Karpas-422 (cell line): ENCODE measurements at places on chromosomes 5 and 9. TPM values are rescaled to one million over a fixed set of nuclear protein-coding genes. Genes with fewer than 3 reads are reported as not detected.

- no peak overlapping the region for H3K4me3 ChIP-seq
- no peak overlapping the region for H3K27ac ChIP-seq
- no peaks in the 10 kb centered on the region for H3K36me3 ChIP-seq
- H3K27me3 ChIP-seq = no peaks in the 10 kb centered on the region
Observed at GRCh38 chr5:4511996-4512656, 628.0 kb upstream of the ADAMTS16 start.

GRCh38 chr5:149240354-149240998 is 31.2 kb upstream of the AFAP1L1 start:
- no peaks in the 10 kb centered on the region for H3K27me3 ChIP-seq
- H3K36me3 ChIP-seq = no peaks in the 10 kb centered on the region
- H3K27ac ChIP-seq = no peak overlapping the region
- H3K4me3 ChIP-seq = no peak overlapping the region
- DNase-seq = no peak

The DBH gene
- total RNA-seq = not detected in 2 replicates

The PCDHA5 gene
- not detected in 2 replicates for total RNA-seq

GRCh38 chr5:145479271-145479670 is 355.9 kb downstream of the PRELID2 start:
- no peaks in the 10 kb centered on the region for H3K36me3 ChIP-seq
- H3K27me3 ChIP-seq = no peaks in the 10 kb centered on the region
- H3K4me3 ChIP-seq = no peak overlapping the region
- H3K4me1 ChIP-seq = no peaks in the 10 kb centered on the region

The SYNPO gene
- not detected in 2 replicates for total RNA-seq

GRCh38 chr9:32554107-32554506 is 1.7 kb upstream of the TOPORS start:
- DNase-seq = peak; percentile 73
- peaks cover 42% of the 10 kb centered on the region for H3K4me1 ChIP-seq
- H3K4me3 ChIP-seq = 0 out of 2 replicates have a peak overlapping the region, but pooled peaks have one; percentile 95
- H3K36me3 ChIP-seq = no peaks in the 10 kb centered on the region

The SMAD5 gene
- 18.5 and 38.3 TPM in 2 replicates for total RNA-seq

DNA sequence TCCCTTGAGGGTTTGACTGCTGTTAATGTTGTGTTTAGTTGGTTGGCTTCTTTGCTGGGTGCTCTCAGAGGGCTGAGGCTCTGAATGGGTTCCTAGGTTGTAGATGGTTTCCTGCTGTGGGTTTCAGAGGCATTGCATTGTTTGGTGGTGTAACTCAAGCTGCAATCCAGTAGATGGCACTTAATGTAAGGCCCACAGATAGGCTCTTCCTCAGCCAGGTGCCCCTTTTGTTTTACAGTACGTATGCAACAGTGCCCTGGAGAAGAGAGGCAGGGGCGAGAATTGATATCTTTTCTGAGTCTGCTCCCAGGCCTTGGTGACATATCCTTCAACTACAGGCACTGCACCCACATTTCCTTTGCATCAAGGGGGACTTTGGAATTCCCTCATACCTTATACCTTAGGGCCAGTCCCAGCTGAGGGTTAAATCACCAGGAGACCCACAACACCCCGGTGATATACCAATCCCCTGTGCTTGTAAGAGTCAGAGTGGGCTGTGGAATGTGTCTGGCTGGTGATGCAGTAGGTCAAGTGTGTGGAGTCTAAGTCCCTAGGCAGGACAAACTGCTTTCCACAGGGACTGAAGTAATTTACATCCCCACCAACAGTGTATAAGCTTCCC is 7.0 kb upstream of the UGT3A2 start:
- peak; percentile 81 for DNase-seq
- H3K36me3 ChIP-seq = no peaks in the 10 kb centered on the region
- no peaks in the 10 kb centered on the region for H3K27me3 ChIP-seq
- H3K4me3 ChIP-seq = no peak overlapping the region
- no peaks in the 10 kb centered on the region for H3K4me1 ChIP-seq
- H3K27ac ChIP-seq = no peak overlapping the region

DNA sequence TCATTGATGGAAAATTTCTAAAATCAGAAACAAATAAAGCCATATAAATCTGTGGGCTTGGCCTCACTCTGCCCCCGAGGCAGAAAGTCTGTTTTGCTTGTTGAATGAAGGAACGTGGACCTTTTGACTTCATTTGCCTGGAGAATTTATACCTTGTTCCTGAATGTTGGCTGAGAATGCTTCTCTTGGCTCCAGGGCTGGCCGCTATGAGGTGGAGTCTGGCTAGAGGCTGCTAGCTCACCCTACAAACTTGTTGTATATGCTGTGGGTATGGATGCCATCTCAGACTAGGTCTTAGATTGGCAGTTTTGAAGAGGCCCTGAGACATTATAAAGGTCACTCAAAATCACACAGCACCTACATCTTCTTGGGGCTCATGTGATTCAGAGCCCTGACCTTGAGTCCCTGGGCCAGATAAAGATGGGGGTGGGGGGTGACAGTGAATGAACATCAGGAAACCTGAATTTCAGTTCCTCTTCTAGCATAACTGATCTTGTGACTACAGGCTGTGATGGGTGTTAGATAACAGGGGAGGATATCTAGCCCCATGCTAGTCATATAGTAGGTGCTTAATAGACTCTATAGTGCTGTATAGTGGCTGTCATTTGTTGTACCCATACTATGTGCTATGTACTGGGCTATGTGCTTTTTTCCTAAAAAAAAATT is 2.8 kb downstream of the GM2A start:
- peak; percentile 91 for DNase-seq
- peak overlapping the region; percentile 83 for H3K4me3 ChIP-seq
- peaks cover 64% of the 10 kb centered on the region for H3K4me1 ChIP-seq

The PALM2AKAP2 gene
- not detected in 2 replicates for total RNA-seq

GRCh38 chr5:55498457-55498856 is 36.3 kb downstream of the PLPP1 start:
- no peaks in the 10 kb centered on the region for H3K27me3 ChIP-seq
- no peaks in the 10 kb centered on the region for H3K4me1 ChIP-seq
- no peak overlapping the region for H3K27ac ChIP-seq
- no peaks in the 10 kb centered on the region for H3K36me3 ChIP-seq
- no peak overlapping the region for H3K4me3 ChIP-seq

The RPP25L gene
- 40.3 and 62.0 TPM in 2 replicates for total RNA-seq

- H3K4me1 ChIP-seq = no peaks in the 10 kb centered on the region
- H3K27me3 ChIP-seq = no peaks in the 10 kb centered on the region
- no peak overlapping the region for H3K4me3 ChIP-seq
- H3K36me3 ChIP-seq = peaks cover 70% of the 10 kb centered on the region
- no peak for DNase-seq
Observed at GRCh38 chr5:146461319-146461718, 14.2 kb downstream of the TCERG1 start.

- no peak overlapping the region for H3K4me3 ChIP-seq
- no peak for DNase-seq
- H3K4me1 ChIP-seq = peaks cover 6% of the 10 kb centered on the region
- H3K27me3 ChIP-seq = no peaks in the 10 kb centered on the region
Observed at GRCh38 chr9:109422641-109423040, 75.5 kb downstream of the PTPN3 start.

GRCh38 chr9:14779566-14780022 is 57.1 kb upstream of the CER1 start:
- no peak overlapping the region for H3K4me3 ChIP-seq
- no peaks in the 10 kb centered on the region for H3K27me3 ChIP-seq
- no peaks in the 10 kb centered on the region for H3K36me3 ChIP-seq
- H3K4me1 ChIP-seq = no peaks in the 10 kb centered on the region
- H3K27ac ChIP-seq = no peak overlapping the region

- DNase-seq = peak; percentile 46
- H3K4me1 ChIP-seq = no peaks in the 10 kb centered on the region
Observed at GRCh38 chr5:164672931-164673694, 1167.7 kb downstream of the MAT2B start.

- DNase-seq = peak; percentile 82
- H3K4me3 ChIP-seq = no peak overlapping the region
- no peaks in the 10 kb centered on the region for H3K36me3 ChIP-seq
- no peaks in the 10 kb centered on the region for H3K27me3 ChIP-seq
- H3K4me1 ChIP-seq = peaks cover 19% of the 10 kb centered on the region
- H3K27ac ChIP-seq = no peak overlapping the region
Observed at GRCh38 chr9:22244139-22245011, 202.2 kb upstream of the DMRTA1 start.

DNA sequence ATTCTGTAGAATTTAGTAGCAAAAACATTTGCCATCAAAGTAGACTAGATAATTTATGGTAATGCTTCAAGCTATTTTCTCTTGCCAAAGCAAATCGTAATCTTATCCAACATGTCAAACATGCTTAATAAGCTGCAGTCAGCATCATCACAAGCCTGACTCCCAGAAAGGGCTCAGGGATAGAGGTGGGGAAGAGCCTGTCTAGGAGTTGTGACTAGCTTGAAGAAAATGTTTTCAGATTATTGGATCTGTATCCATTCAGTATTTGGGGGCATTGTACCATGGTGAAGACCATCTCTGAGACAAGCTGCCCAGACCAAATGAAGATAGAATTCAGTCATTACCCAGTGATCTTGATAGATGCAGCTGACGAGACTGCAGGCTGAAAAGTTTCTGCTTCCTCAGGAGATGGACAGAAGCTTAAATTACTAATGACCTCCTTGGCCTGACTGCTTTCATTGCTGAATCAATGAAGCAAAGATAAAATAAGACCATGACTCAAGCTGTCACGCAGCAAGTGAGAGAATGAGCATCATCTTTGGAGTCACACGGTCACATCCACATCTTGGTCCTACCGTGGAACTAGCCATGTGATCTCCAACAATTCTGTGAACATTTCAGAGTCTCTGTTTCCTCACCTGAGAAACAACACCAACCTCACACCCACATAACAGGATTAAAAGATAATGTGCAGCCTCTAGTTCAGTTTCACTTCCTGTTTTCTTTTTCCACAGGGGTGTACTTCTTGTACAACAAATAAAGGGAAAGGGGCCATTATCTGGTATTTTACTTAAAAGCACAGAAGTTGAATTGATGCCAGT is 9.4 kb downstream of the ERAP2 start:
- peak overlapping the region; percentile 42 for H3K4me3 ChIP-seq
- no peaks in the 10 kb centered on the region for H3K27me3 ChIP-seq
- DNase-seq = peak; percentile 87
- peak overlapping the region; percentile 82 for H3K27ac ChIP-seq
- peaks cover 41% of the 10 kb centered on the region for H3K36me3 ChIP-seq
- peaks cover 57% of the 10 kb centered on the region for H3K4me1 ChIP-seq

The ADRA1B gene
- total RNA-seq = not detected in 2 replicates

GRCh38 chr5:87746891-87747377 is 334.2 kb upstream of the CCNH start:
- H3K4me3 ChIP-seq = no peak overlapping the region
- H3K27ac ChIP-seq = no peak overlapping the region
- no peak for DNase-seq
- H3K27me3 ChIP-seq = no peaks in the 10 kb centered on the region

The WDR38 gene
- total RNA-seq = not detected in 2 replicates

The IL13 gene
- total RNA-seq = not detected in 2 replicates

- no peak overlapping the region for H3K4me3 ChIP-seq
- H3K27me3 ChIP-seq = no peaks in the 10 kb centered on the region
- no peaks in the 10 kb centered on the region for H3K4me1 ChIP-seq
- no peak for DNase-seq
- no peak overlapping the region for H3K27ac ChIP-seq
Observed at GRCh38 chr9:111037356-111037707, 938 bp downstream of the LPAR1 start.

The CCDC171 gene
- total RNA-seq = 2.7 and 3.1 TPM in 2 replicates

The HAND1 gene
- total RNA-seq = not detected in 2 replicates

- H3K36me3 ChIP-seq = peaks cover 27% of the 10 kb centered on the region
- H3K27me3 ChIP-seq = no peaks in the 10 kb centered on the region
- H3K27ac ChIP-seq = no peak overlapping the region
- no peaks in the 10 kb centered on the region for H3K4me1 ChIP-seq
Observed at GRCh38 chr5:69416180-69416579, 1.3 kb downstream of the MARVELD2 start.

DNA sequence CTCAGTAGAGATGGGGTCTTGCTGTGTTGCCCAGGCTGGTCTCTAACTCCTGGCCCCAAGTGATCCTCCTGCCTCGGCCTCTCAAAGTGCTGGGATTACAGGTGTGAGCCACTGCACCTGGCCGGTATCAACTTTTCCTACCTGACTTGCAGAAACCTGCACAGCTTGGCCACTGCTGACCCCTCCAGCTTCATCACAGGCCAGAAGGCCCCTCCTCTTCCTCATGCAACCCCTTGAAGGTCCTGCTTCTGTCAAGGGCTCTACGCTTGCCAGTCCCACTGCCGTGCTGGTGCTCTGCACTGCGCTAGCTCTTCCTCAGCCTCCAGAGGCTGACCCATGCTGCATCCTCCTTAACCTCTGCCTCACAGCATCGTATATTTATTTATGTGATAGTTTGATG is 32.5 kb upstream of the RNU6ATAC start:
- H3K27ac ChIP-seq = no peak overlapping the region
- H3K36me3 ChIP-seq = no peaks in the 10 kb centered on the region
- DNase-seq = no peak
- no peaks in the 10 kb centered on the region for H3K4me1 ChIP-seq
- no peaks in the 10 kb centered on the region for H3K27me3 ChIP-seq
- H3K4me3 ChIP-seq = no peak overlapping the region

GRCh38 chr5:72752909-72753308 is 63.6 kb upstream of the TNPO1 start:
- peak; percentile 24 for DNase-seq
- no peak overlapping the region for H3K27ac ChIP-seq
- no peaks in the 10 kb centered on the region for H3K36me3 ChIP-seq

DNA sequence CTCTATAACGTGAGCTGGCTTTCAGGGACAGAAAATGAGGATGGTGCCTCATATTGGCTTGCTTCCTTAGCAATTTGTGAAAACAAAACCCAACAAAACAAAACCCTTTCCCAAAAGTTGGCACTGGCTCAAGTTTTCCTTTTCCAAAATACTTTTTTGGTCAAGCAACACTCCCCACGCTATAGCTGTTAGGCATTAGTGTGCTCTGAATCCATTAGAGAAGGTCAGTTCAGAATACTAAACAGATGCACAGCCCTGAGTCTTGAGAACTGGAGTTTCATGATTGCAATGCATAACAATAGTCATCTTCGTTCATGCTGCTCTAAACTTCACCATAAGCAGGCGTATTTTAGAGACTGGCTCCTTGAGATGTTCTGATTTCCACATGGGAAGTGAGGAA is 172.0 kb upstream of the KLF9 start:
- no peak overlapping the region for H3K4me3 ChIP-seq
- H3K4me1 ChIP-seq = no peaks in the 10 kb centered on the region
- H3K27ac ChIP-seq = no peak overlapping the region
- no peak for DNase-seq

DNA sequence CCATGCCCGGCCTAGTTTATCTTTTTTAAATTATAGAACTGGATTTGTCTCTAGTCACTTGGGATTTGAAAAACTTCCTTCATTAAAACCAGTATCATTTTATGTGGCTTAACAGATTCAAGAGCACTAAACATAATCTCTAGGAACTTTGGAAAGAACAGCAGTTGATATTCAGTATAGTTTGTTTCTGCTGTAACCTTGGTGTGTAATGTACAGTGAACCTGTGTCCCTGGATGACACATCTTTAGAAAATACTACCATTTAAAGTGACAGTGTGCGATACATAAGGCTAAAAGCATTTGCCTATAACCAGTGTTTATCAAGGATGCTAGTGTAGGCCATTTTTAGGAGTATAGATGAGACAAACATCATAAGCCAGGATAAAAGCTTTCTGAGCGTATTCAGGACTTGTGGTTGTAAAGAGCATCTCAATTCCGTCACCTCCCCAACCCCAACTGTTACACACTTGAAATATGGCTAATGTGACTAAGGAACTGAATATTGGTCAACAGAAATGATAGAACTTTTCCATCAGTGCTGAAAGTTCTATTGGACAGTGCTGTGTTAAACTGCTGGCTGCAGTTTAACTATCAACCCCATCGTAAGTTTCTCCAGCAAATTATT is 4.4 kb downstream of the SNX18 start:
- no peak overlapping the region for H3K4me3 ChIP-seq
- DNase-seq = no peak
- no peaks in the 10 kb centered on the region for H3K36me3 ChIP-seq
- peaks cover 6% of the 10 kb centered on the region for H3K4me1 ChIP-seq
- H3K27ac ChIP-seq = no peak overlapping the region
